GM23338 (cell line): ENCODE measurements at places on chromosomes 11 and 22. TPM values are rescaled to one million over a fixed set of nuclear protein-coding genes. Genes with fewer than 3 reads are reported as not detected.

DNA sequence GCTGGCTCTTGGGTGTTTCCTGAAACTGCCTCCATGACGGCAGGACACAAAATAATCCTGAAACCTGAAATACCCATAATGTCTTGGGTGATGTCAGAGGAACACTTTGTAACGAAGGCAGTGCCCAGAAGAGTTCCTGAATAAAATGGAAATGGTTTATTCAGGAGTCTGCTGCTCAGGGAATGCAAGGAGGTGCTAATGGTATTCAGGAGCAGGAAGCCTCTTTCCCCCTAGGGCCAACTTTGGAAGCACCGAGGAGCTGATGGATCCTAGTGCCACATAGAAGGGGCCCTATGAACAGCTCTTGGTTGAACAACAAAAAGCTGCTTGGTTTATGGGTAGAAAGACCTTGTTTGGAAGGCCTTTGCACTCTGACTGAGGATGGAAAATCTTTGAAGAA, 15.5 kb downstream of the TREH start:
- H3K4me1 ChIP-seq = peaks cover 23% of the 10 kb centered on the region
- H3K27me3 ChIP-seq = no peaks in the 10 kb centered on the region
- H3K36me3 ChIP-seq = no peaks in the 10 kb centered on the region
- no peak for DNase-seq

The OR8D4 gene
- 0.14 and 0.74 TPM in 2 replicates for total RNA-seq

The GGT5 gene
- not detected in 2 replicates for total RNA-seq

DNA sequence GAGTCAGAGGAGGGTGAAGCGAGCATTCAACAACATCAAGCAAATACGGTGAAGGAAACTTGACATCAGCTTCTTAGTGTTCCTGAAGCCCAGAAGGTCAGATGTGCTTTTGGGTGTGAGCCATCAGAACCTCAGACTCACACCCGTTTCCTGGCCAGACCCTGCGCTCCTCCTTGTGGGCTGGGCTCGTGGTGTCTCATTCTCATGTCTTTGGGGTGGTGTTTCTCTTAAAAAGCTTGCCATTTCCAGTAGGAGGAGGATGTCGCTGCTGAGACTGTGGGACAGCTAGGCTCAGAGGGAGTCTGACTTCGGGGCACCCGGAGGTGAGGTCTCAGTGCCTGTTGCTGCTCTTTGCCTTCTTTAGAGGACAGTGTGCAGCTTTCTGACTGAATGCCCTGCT, 24.2 kb downstream of the PPFIBP2 start:
- H3K4me3 ChIP-seq = no peak overlapping the region
- no peak for DNase-seq
- H3K27ac ChIP-seq = no peak overlapping the region
- no peaks in the 10 kb centered on the region for H3K27me3 ChIP-seq
